Cardiac ventricle fibroblast (primary cell): ENCODE measurements at places on chromosomes 11 and 22. TPM values are rescaled to one million over a fixed set of nuclear protein-coding genes. Genes with fewer than 3 reads are reported as not detected.

OR51E1 gene
- not detected in 2 replicates for total RNA-seq

FREY1 gene
- total RNA-seq = not detected in 2 replicates

OR8D1 gene
- not detected in 2 replicates for total RNA-seq

SCUBE2 gene
- 1.4 and 5.4 TPM in 2 replicates for total RNA-seq

USP35 gene
- 8.2 and 11.6 TPM in 2 replicates for total RNA-seq

VPREB1 gene
- total RNA-seq = not detected in 2 replicates
